ENCODE measurements at places on chromosomes 2 and 18.
A peak's percentile ranks its signal among the peaks of the same experiment; 100 is the strongest.

GRCh38 chr2:200252265-200253067, 54.0 kb upstream of the SPATS2L start:
- DNase-seq, result peak; percentile 90

- peak; percentile 72 for DNase-seq
Measured at GRCh38 chr2:170235860-170236679, 58.1 kb downstream of the MYO3B start.

- no peak for DNase-seq
Measured at GRCh38 chr2:106032676-106033075, 161.4 kb downstream of the UXS1 start.

DNA sequence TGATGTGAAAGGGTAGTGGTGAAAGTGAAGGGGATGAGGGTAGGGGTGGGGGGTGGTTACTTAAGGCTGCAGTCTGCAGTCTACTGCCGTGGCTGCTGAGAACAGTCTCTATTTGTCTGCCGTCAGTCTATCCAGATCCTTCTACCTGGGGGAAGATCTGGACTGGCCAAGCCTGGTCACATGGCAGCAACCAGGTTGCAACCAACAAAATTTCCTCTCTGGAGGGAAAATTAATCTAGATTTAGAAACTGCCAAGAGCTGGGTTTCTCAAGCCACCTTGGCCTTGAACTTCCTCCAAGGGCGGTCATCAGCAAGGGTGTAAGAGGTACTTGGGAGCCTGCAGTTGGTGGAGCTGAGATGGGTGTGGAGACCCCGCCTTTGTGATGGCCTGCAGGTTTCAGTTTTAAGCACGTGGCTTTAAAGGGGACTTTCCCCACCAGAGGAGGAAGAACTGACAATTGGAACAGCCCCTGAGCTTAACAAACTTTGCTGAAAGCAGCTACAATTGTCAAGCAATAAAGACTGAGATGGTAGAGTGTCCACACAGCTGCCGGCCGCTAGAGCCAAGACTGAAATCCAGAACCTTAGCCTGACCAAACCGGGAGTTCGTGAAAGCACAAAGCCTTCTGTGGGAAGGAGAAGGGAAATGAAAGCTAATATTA, 31.4 kb upstream of the KCMF1 start:
- no peak for DNase-seq

DNA sequence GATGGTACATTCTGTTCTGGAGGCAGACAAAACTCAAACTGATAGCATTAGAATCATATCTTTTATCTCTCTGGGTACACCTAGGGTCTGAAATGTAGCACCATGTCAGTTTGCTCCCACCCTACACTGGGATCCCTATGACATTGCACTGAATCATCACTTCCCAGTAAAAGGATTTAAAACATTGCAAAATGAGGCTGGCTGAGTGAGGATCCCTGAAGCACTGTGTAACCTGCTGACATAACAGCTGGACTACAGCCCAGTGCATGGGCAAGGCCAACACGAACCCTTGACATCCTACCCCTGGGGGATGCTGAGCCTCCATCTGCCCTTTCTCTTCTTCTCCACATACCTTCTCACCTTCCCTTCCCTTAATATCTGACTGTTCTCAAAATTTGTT, 253.2 kb downstream of the TTC32 start:
- peak; percentile 97 for DNase-seq

GRCh38 chr2:136045835-136046570, 60.6 kb upstream of the DARS1 start:
- DNase-seq, result no peak

GRCh38 chr2:37454851-37455762, 110.7 kb downstream of the QPCT start:
- peak; percentile 72 for DNase-seq

GRCh38 chr2:174058456-174058855, 93.3 kb upstream of the SP3 start:
- no peak for DNase-seq

DNA sequence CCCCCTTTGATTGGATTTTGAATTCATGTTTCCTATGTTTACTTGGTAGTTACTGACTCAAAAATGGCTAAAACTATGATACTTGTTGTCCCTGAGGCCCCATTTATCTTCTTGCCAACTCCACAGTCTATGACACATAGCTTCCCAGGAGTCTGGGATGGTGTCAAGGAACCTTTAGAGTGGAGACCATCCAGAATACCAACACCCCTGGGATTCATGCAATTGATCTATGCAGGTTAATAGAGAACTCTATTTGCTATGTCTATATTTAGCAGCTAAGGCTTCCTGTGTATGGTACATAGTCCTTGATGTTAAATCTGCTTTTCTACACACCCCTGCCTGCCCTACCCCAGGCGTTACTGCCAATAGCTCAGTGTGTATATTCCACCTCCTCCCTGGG, 218.5 kb upstream of the HDAC4 start:
- DNase-seq, result no peak

- DNase-seq, result no peak
Measured at GRCh38 chr2:28427741-28428415, 35.2 kb downstream of the FOSL2 start.

- no peak for DNase-seq
Measured at GRCh38 chr2:35963357-35963756, 392.2 kb upstream of the CRIM1 start.

DNA sequence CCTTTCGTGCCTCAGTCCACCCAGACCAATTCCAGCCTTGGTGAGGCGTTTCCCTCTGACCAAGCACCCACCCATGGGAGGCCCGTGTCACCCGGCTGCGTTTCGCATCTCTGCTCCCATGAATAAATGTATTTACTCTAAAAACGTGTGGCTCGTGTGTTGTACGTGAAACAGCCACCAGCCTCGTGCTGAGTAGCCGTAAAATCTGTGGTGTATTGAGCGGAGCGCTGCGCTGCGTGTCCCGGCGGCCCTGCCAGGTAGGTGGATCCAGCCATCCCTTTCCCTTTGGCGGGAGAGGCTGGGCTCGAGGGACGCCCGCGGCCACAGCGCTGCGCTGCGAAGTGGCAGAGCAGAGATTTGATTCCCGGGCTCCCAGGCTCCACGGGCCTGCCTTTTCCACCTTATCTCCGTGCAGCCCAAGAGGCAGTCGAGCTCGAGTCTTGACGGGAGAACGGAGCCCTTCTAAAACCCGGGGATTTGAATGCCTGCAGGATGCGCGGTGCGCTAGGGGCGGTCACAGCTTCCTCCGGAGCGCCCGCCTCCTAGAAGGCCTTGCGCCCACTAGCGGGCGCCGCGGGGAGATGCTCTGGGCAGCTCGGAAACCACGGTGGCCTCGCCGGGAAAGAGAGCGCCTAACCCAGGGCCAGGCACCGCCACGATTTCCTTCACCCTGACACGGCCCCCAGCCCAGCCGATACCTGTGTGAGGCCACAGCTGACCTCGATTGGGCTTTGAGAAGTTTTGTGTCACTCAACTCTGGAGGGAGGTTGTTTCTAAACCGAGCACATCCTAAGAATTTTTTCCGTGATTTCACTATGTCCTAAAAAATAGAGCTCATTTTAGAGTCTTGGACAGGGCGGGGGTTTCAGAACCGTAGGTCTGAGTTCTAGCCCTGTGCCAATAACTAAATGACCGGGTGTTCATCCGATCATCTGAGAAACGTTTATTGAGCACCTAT, 3.9 kb upstream of the PSMD1 start:
- DNase-seq, result peak; percentile 78

DNA sequence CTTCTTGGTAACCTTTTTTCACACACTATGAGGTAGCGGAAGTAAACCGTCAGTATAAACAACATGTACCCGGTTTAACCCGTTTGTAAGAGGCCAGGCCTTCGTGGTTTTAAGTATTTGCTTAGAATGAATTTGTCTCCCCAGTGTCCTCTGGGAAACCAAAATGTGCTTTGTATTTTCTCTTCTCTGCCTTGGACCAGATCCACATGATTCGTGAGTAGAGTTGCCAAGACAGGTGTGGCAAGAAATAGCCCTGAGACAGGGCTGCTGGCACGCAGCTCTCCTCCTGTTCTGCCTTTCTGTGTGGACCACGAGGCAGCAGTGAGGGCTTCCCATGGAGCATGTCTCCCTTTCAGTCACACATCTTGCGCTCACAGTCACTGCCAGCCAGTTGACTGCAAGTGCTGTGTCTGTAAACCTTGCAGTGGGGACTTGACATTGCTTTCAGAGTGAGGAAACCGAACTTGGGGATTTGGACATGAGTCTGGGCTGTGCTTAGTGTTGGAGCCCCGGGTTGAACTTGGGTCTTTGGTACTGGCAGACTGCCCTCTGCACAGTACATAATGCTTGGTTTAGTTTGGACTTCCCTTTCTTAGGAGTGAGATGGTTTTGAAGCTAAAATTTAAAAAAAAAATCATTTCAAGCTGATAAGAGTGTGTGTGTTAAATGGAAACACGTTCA, 19.1 kb downstream of the BCL2L11 start:
- DNase-seq, result peak; percentile 27

GRCh38 chr2:148592791-148593190, 51.8 kb upstream of the EPC2 start:
- DNase-seq, result no peak

DNA sequence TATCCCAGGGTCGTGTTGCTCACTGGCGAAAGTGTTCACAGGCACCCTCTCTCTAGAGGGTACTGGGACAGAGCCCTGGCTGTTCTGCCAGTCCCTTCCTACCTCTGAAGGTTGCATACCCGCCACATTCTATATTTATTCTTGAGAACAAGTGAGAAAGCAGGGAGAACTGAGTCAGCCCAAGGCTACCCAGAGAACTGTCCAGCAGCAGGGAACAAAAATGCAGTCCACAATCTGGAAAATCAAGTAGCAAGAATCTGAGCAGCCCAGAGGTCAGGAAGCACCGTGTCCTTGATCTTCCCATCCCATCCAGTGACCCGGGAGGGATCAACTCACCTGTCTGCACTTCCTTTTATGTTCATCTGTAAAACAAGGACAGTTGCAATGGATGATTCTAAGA, 164.1 kb downstream of the FBXO15 start:
- no peak for DNase-seq

DNA sequence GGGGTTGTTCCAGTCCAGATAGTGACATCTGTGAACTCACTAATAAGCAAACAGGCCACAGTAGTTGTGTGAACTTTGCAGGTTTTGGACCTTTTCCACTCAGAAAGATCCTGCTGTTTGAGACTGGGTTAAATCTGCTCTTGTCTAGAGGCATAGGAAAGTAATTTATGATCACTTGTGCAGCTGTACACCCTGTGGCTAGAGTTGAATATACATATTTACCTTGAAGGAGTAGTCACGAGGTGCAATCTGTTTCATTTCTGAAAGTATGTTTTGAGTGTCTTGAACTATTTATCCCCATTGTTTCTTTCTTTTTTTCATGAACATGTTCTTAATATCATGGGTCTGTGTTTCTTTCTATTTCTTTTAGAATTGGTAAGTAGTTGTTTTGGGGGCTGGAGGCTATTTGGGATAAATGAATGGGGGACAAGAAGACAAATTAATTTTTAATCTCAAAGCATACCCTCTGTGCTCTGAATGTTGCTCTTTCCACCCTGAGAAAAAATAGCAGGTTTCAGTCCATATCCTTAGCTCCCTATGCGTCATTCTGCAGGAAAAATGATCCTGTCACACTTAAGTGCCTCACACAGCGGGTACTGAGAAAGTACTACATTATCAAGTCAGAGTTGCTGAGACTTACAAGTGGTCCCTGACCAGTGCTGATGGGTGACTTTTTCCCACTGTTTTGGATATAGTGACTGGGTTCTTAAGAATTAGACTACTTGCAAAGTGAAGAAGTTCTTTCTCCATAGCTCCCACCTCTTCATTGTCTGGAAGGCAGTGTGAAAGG, 28.2 kb downstream of the DCC start:
- DNase-seq, result no peak

DNA sequence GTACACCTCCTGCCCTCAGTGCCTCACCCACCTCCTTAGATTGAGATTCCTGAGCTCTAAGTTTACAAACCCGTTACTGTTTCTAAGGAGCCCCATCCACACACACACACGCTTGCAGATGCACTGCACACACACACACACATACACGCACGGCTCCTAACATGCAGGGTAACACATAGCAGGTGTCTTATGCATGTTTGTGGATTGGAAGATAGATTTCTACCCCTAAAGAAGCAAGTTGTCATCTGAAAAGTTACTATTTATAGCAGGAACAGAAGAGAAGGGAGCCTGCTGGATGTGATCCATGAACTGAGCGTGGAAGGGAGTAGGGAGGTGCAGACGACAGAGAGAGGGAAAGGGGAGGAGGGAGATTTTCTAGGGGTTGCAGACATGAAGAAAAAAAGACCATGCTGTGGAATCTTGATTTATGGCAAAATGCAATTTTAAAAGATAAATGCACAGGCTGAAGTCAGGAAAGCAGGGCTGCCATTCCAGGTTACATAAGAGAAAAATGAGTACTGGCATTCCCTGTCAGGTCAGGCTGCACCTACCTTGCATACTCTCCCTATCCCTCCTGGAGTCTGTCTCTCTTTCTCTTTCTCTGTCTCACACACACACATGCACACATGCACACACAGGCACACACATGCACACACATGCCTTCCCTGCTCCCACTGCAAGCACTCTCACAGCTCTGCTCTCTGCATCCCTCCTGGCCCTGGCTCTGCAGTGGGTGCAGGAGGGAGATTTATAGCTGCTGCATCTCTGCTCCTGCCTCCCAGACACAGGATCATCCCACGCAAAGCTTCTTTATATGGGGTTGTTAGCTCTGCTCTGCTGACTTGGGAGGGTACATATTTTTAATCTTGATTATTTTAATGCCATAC, 192.6 kb upstream of the MYT1L start:
- DNase-seq, result no peak

- DNase-seq, result no peak
Measured at GRCh38 chr2:15802657-15803542, 137.4 kb upstream of the MYCN start.

DNA sequence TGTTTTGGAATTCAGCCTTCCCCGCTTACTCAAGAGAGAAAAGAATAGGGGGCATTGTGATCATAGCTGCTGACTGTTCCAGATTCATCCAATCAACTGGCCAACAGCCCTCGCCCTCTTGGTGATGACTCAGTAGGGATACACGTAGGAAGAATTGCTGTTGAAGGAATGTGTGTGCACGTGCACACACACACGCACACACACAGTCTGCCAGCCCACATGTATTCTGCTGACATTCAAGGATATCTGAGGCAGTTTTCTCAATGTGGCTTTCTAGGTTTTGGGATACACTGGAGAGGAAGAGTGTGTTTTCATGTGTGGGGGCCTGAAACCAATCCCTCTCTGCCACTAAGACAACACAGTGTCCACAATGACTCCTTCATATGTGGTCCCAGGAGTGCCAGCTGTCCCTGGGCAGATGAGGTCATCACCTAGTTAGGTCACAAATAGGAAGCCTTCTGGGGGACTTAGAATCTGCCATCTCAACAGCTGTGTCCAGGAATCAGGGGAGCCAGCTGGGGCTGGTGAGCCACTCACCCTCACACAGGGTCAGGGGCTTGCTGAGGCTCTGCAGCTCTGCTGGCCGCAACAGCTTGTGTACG, 352.6 kb downstream of the SS18 start:
- DNase-seq, result peak; percentile 95

GRCh38 chr18:6270771-6271216, 143.9 kb downstream of the L3MBTL4 start:
- no peak for DNase-seq
